ENCODE measurements at places on chromosomes 4 and X.

DNA sequence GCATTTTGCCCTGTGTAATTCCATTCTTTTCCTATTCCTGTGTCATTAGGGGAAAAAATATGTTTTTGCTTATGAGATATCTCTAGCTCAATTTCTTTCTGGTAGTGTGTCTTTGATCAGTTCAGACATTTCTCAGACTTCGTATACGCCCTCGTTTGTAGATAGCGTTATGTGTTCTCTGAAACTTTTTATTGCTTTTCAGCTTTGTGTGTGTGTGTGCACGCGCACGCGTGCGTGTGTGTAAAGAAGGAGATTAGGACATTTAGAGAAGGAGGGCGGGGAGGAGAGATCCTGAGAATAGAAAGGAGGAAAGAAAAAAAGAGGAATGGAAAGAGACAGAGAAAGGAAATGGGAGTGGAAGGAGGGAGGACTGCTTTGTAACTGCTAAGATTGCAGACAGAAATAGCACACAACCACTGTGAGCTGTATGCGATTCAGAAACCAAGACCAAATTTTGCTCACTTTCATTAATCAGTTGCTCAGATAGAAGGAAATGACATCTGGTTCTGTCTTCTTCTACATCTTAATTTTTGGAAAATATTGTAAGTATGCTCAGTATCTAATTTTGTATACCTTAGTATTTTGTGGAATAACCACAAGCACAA, at the start of gene RXFP1:
TSS of gene RXFP1 (plus strand) at position 399 of the 605 bp plus-strand sequence. CDS start at position 494, 95 bp downstream.
- no peak for DNase-seq

GRCh38 chrX:69793260-69793935, 177.5 kb downstream of the EDA start:
- no peak for DNase-seq

DNA sequence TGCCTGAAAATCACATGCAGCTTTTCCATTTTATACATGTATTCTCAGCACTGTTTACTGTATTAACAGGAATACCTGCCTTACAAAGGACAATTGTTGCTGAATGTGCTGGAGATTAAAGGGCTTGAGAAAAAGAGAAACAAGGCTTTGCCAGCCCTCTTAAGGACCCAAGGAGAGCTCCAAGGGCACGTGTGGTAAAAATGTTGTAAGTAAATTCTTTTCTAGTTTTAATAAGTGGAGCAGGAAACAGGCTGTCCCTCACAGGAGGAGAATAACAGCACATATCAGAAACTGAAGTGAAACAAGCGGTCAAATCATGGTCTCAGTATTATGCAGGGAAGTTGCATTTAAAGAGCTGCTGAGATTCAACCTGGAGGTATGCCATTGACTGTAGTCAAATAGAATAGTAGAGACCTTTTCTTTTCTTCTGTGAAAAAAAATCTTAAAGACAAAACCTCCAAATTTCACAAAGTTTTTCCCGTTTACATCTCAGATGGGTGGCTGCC, 18.5 kb downstream of the IGFBP7 start:
- no peak for DNase-seq

DNA sequence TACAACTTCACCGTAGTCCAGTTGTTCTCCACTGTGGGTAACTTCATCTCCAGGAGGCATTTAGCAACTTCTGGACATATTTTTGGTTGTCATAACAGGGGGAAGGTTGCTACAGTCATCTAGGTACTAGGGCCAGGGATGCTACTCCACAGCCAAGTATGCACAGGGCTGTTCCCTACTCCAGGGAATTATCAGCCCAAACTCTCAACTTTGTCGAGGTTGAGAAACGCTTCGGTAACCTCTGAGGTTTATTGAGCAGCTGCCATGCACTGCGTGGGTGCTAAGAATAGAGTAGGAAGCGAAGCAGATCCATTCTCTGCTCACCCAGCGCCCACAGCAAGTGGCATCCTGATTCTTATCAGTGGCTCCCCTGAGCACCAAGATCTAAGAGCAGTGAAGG, 8.2 kb downstream of the FGFBP1 start:
- DNase-seq, result no peak

- peak; percentile 70 for DNase-seq
Measured at GRCh38 chr4:185309770-185310169, 86.0 kb downstream of the LRP2BP start.

DNA sequence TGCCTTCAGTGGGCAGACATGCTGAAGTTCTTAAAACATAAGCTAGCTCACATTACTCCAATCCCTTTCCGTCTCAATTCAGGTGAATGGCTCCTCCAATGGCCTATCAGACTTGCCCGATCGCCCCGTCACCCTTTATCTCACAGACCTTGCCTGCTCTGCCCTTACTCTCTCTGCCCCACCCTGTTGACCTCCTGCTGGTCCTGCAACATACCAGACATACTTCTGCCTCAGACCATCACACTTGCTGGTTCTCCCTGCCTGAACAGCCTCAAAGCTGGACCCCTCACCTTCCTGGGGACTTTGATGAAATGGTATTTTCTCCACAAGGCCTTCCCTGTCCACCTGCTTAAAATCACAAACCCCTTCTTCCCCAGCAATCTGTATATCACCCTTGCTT, 340.1 kb upstream of the NR3C2 start:
- no peak for DNase-seq

DNA sequence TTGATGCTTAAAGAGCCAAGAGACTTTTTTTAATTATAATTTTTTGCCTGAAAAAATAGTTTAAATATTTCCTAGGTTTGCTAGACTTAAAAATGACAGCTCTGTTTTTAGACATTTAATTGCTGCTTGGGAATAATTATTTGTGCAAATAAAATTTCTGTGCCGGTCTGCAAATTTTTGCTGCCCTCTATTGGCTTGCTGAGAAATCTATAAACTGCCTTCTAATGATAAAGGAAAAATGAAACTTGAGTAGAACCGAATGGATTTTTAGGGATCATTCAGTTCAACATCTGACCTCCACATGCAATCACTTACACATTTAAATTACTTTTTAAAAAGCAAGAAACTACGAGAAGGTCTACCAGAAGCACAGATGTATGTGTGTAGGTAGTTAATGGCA, 434.0 kb downstream of the FAM133A start:
- DNase-seq, result no peak

- no peak for DNase-seq
Measured at GRCh38 chrX:52261125-52261462, 76.4 kb downstream of the MAGED4 start.

- no peak for DNase-seq
Measured at GRCh38 chr4:90328558-90328957, 201.4 kb downstream of the CCSER1 start.

GRCh38 chr4:173934201-173934600, 349.3 kb downstream of the FBXO8 start:
- DNase-seq, result no peak

DNA sequence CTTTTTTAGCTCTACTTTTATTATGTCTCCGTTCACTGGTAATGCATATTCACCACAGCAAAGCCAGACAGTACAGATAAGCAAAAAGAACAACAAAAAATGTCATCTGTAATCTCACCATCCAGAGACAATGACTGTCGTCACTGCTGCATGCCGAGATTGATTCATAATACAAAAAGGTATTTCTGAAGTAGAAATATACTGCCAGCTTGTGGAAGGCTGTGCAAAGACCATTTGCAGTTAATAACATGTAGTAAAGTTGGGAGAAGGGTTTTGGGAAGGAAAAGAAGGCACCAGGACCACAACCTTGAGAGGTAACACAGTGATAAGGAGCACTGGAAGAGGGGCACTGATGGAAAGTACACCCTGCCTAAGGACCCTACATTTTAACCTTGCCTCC, 223.0 kb upstream of the ZIC3 start:
- no peak for DNase-seq

DNA sequence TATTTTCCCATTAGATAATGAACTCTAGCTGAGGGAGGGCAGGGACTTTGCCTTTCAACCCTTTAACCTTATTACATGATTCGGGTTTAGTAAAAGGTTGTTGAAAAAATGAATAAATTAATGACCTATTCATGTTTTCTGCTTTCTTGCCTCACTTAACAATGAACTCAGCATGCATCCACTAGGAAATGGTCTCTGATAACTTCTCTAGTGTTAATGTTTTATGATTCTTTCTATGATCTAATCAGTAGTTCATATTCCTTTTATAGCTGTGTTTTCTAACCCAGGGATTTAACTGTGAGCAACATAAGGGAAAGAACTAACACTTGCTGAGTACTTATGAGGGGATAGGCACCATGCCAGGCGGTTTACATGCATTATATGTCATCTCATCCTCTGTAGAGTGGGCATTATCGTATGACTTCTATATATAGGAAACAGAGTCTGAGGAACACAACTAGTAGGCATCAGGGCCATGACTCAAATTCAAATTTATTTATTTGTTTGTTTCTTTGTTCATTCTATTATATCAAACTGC, 236.7 kb upstream of the MAB21L2 start:
- DNase-seq, result no peak

DNA sequence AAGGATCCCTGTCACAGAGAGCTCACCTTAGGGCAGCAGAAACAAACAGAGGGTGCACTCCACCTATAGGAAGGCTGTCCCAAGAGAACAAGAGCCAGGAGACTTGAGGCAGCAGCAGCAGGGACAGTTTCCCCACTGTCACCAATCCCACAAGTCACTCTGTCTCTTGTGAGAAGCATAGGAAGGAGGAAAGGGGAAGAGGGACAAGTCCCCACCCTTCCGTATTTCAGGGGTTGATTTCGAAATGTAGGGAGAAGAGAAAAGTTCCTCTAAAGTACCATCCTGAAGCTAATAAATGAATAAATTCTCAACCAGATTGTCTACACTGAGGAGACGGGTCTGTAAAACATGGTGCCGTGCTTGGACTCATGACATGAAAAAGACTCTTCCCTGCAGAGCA, 9.5 kb upstream of the TLR8 start:
- no peak for DNase-seq

- DNase-seq, result no peak
Measured at GRCh38 chr4:144739511-144740033, 93.6 kb downstream of the HHIP start.

- peak; percentile 39 for DNase-seq
Measured at GRCh38 chr4:6332042-6332668, 62.5 kb downstream of the WFS1 start.

DNA sequence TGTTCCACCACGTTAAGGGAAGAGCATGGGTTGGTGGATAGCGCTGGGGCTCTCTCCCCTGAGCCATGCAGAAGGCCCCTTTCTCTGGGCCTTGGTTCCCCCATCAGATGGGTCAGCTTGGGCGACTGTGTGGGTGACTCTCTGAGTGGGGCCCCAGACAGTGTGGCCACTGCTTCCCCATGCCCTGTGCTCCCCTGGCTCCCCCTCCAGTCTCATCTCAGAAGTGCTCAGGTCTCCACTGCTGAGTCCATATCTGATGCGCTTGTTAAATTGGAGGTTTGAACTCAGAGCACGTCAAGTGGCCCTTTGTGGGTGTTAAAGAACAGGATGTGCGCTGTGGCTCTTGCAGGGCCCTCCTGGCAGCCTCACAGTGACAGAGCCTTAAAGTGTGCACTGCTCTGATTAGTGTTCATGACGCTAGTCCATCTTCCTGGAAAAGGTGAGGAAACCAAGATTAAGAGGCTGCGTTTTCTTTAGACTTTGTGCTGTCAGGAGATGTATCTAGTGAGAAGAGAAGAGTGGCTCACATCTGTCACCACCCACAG, 59.8 kb downstream of the NELFA start:
- DNase-seq, result no peak

- DNase-seq, result no peak
Measured at GRCh38 chr4:112889619-112890527, 159.6 kb upstream of the ANK2 start.

DNA sequence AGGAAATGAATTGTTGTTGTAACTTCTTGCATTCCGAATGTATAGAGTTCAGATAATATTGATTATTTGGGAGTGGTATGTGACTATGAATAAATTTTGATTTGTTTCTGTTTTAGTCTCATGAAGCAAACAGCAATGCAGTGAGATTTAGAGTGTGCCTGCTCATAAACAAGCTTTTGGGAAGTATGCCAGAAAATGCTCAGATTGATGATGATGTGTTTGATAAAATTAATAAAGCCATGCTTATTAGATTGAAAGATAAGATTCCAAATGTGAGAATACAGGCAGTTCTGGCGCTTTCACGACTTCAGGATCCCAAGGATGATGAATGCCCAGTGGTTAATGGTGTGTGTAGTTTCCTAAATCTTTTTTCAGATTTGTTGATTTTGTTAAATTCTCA, 2.0 kb downstream of the NCAPG start:
- DNase-seq, result no peak

DNA sequence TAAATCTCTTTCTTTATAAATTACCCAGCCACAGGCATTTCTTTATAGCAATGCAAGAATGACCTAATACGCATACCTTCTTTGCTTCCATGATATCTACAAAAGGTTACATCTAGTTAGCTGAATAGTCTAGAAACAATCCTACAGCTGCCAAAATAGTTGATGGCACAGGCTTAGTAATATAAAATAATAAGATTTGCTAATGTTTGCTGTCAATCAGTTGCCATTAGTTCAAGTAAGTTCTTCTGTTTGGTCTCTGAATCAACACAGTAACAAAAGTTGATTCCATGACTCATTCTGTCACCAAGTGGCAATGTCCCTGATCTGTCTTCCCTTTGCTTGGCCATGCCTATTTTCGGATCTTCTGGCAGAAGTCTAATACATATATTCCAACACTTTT, 470.2 kb downstream of the SPRY1 start:
- DNase-seq, result no peak

GRCh38 chr4:119666653-119667091, 38.1 kb upstream of the PDE5A start:
- DNase-seq, result no peak

GRCh38 chrX:21659320-21659719, 1.2 kb upstream of the KLHL34 start:
- DNase-seq, result no peak

- no peak for DNase-seq
Measured at GRCh38 chrX:84322083-84322827, 134.3 kb upstream of the RPS6KA6 start.

DNA sequence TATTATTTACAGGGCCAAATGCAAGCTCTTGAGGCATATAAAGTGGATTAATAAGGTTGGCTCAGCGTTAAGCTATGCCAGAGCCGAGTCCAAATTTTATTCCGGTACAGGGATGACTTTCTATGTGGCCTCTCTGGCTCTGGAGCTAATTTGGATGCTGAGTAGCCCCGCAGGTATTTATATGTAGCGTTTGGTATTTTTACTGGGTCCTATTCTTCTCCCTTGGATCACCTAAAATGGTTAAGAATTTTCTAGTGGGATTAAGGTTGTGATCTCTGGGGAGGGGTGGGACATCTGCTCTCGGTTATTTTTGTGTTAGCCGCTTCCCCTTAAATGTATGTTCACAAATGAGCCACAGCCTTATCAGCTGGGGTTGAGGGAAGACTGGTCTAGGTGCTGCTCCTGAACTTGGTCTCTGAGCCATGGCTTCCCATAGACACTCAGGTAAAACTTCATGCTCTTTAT, 49.4 kb downstream of the FHL1 start:
- no peak for DNase-seq

- no peak for DNase-seq
Measured at GRCh38 chrX:122184791-122185190, 999.3 kb upstream of the GRIA3 start.

DNA sequence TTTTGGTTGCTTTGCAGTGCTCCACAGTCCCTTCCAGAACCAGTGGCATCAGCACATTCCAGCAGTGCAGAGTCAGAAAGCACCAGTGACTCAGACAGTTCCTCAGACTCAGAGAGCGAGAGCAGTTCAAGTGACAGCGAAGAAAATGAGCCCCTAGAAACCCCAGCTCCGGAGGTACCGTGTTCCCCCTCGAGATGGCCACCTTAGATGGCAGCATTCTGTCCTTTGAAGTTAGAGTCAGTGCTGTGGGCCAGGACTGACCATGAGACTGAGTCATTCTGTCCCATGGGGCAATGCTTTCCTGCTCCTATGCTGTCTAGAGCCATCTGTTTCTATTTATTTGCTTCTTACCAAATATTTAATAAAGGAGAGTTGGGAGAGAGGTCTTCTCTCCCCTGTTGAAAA, 112.3 kb downstream of the KLHL8 start:
- DNase-seq, result no peak

Data from NAMALWA (cell line).